ENCODE measurements at places on chromosomes 2 and 18.

GRCh38 chr2:70115646-70116442, 28.6 kb downstream of the PCBP1 start:
- no peak for DNase-seq

DNA sequence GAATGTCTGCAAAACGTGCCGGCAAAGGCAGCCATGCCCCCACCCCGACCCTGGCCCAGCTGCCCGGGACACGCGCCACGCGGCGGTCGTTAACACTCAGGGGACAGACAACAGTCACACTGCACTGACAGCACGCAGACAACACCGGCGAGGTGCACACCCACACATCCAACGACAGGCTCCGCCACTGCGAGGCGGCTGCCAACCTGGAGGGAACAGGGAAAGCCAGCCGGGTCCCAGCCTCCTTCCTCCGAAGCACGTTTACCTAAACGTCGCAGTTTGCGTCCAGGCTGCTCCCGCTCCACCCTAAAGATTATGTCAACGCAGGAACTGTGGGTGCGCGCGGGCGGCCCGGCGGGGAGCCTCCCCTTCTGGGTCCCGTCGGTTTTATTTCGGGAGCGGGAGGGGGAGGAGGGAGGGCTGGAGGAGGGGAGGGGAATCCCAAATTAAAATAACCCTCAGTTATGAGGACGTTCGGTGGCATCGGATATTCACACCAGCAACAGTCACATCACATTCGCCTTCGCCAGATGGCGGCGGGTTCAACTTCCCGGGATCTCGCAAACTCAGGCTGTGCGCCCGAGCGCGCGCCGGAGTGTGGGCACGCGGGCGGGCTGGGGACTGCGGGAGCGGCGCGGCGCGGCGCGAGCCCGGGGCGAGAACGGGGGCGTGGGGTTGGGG, 644 bp downstream of the PTGR3 start:
- peak; percentile 36 for DNase-seq

GRCh38 chr18:59242906-59243305, 22.9 kb downstream of the GRP start:
- DNase-seq: no peak

DNA sequence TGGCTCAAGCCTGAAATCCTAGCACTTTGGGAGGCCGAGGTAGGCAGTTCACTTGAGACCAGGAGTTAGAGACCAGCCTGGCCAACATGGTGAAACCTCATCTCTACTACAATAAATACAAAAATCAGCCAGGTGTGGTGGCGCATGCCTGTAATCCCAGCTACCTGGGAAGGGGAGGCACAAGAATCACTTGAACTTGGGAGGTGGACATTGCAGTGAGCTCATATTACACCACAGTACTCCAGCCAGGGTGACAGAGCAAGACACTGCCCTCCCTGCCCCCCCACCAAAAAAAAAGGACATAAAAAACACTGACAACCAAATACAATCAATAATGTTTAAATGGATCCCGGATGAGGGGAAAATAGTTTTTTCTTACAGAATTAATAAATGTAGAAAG, 7.8 kb downstream of the TIA1 start:
- DNase-seq: no peak

DNA sequence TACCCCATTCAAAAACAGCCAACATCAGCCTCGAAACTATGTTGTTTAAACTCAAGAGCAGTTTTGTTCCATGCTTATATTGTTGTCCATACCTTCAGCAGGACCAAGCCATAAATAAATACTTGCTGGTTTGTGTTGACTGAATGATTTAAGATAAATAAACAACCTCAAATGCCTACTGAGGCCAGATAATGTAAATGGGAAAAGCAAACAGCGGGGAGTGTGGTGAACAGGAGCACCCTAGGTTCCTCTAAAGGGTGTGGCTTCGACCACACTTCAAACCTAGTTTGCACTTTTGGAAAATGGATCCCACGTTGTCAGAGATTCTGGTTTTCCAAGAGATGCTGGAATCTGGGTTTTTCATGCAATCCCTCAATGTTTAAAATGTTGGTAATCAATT, 1.7 kb upstream of the PMAIP1 start:
- DNase-seq: no peak

- no peak for DNase-seq
Observed at GRCh38 chr2:203070701-203071100, 56.0 kb downstream of the NBEAL1 start.

DNA sequence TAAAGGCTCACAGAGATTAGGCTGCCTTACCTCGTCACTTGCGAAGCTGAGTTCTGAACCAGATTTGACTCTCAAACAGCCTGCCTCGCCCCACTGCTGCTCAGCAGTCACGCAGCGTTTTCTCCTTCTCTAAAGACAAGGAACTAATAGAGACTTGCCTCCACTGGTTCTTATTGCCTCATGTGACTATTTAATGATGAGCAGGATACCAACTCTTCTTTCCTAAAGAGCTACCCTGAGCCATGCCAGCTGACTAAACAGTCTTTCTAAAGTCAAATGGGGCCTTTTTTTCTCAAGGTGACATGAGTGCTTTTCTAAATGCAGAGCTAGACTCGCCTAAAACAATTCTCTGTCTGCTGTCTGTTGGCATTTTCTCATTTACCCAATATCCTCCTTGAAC, 147.5 kb downstream of the NCKAP5 start:
- DNase-seq: no peak

GRCh38 chr2:86700690-86701089, 19.4 kb upstream of the RMND5A start:
- no peak for DNase-seq

- no peak for DNase-seq
Observed at GRCh38 chr2:190415794-190416775, 7.9 kb downstream of the MFSD6 start.

GRCh38 chr2:176642074-176642473, 372.8 kb downstream of the MTX2 start:
- no peak for DNase-seq

Measured in DMS79 treated with DMSO at 0.1 percent for 48 hours (cell line).